ENCODE measurements at places on chromosomes 13 and 19. TPM values are rescaled to one million over a fixed set of nuclear protein-coding genes. Genes with fewer than 3 reads are reported as not detected.

DNA sequence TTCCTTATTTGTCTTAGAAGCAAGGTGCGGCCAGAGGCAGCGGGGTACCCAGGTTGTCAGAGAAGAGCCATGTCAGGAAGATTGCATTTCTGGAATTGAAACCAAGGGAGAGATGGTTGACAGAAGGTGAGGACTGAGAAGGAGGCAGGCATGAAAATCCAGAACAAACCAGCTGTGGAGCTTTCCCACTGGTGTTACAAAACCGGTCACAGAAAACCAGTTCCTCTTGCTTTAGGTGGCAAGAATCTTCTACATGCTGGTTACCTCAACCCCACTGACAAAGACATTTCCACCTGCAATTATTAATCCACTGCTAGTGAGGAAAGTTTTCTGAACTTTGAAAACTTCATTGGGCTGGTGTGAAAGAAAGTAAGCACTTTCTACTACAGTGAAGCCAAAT lies 64.0 kb upstream of the MED4 start:
- no peak for DNase-seq
- H3K36me3 ChIP-seq = no peaks in the 10 kb centered on the region
- no peak overlapping the region for H3K4me3 ChIP-seq
- peaks cover 37% of the 10 kb centered on the region for H3K4me1 ChIP-seq
- H3K27me3 ChIP-seq = no peaks in the 10 kb centered on the region

UBE2L5 gene
- total RNA-seq = not detected

PCSK4 gene
- 4.1 TPM for total RNA-seq

GRCh38 chr13:44278166-44278565 lies 95.5 kb upstream of the SERP2 start:
- H3K4me1 ChIP-seq = peaks cover 12% of the 10 kb centered on the region
- no peaks in the 10 kb centered on the region for H3K36me3 ChIP-seq
- no peak overlapping the region for H3K4me3 ChIP-seq
- H3K27me3 ChIP-seq = no peaks in the 10 kb centered on the region

DNA sequence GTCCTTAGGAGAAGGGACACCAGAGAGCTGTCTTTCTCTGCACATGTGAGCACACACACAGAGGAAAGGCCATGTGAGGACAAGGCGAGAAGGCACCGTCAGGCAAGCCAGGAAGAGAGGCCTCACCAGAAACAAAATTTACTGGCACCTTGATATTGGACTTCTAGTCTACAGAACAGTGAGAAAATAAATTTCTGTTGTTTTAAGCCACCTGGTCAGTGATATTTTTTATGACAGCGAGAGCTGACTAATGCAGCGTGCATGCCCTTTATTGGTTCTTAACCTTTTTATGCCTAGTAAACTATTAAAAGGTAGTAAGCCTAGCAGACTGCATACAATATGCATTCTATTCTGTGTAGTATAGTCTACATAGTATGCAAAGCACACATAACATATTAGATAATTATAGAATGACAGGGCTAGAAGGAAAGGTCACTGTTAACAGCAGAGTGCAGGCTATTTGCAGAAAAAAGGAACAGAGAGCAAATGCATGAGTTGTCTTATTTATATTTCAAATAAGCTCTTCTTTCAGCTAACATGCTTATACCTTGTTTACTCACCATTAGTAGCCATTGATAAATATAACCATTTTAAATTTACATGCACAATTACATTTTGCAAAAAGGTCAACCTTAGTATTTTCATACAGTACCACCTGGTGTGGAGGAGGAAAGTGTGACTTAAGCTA lies 25.2 kb upstream of the KATNAL1 start:
- H3K4me1 ChIP-seq = peaks cover 6% of the 10 kb centered on the region

GRCh38 chr13:49164712-49165111 lies 55.4 kb upstream of the MLNR start:
- peaks cover 37% of the 10 kb centered on the region for H3K36me3 ChIP-seq
- H3K4me1 ChIP-seq = no peaks in the 10 kb centered on the region
- H3K27me3 ChIP-seq = no peaks in the 10 kb centered on the region
- no peak overlapping the region for H3K27ac ChIP-seq
- no peak for DNase-seq
- H3K4me3 ChIP-seq = no peak overlapping the region

NOVA2 gene
- not detected for total RNA-seq

GRCh38 chr13:43335764-43336163 lies 312.4 kb downstream of the DNAJC15 start:
- no peak overlapping the region for H3K4me3 ChIP-seq
- H3K27ac ChIP-seq = no peak overlapping the region
- no peaks in the 10 kb centered on the region for H3K36me3 ChIP-seq
- DNase-seq = no peak
- H3K27me3 ChIP-seq = no peaks in the 10 kb centered on the region

CEACAM5 gene
- not detected for total RNA-seq

GRCh38 chr19:38657633-38658222 lies 10.3 kb downstream of the ACTN4 start:
- no peak overlapping the region for H3K4me3 ChIP-seq
- H3K27ac ChIP-seq = peak overlapping the region; percentile 11
- H3K36me3 ChIP-seq = peaks cover 9% of the 10 kb centered on the region
- peak; percentile 61 for DNase-seq
- peaks cover 82% of the 10 kb centered on the region for H3K4me1 ChIP-seq

DNA sequence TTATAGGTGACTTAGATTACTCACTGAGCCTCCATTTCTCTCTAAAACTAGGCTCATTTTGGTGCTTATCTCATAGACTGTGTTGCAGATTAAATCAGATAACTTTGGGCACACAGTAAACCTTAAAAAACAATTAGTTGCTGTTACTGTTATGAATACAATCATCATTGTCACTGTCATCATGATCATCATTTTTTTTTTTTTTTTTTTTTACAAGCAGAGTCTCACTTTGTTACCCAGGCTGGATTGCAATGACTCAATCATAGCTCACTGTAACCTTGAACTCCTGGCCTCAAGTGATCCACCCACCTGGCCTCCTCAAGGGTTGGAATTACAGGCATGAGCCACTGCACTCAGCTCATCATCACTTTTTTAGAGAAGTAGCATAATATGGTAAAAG lies 60.0 kb downstream of the VWA8 start:
- no peak for DNase-seq
- no peaks in the 10 kb centered on the region for H3K4me1 ChIP-seq
- no peak overlapping the region for H3K4me3 ChIP-seq
- no peak overlapping the region for H3K27ac ChIP-seq
- H3K36me3 ChIP-seq = no peaks in the 10 kb centered on the region
- H3K27me3 ChIP-seq = no peaks in the 10 kb centered on the region

LYL1 gene
- 6.7 TPM for total RNA-seq

RGCC gene
- total RNA-seq = 85.4 TPM

MISP gene
- total RNA-seq = not detected

SMIM44 gene
- not detected for total RNA-seq

PABPC3 gene
- total RNA-seq = 0.21 TPM

GRCh38 chr13:44908266-44908665 lies 81.0 kb downstream of the NUFIP1 start:
- H3K4me1 ChIP-seq = peaks cover 7% of the 10 kb centered on the region
- H3K27ac ChIP-seq = no peak overlapping the region
- DNase-seq = no peak
- no peak overlapping the region for H3K4me3 ChIP-seq
- no peaks in the 10 kb centered on the region for H3K36me3 ChIP-seq

- H3K36me3 ChIP-seq = no peaks in the 10 kb centered on the region
- no peaks in the 10 kb centered on the region for H3K27me3 ChIP-seq
- no peak overlapping the region for H3K4me3 ChIP-seq
- H3K4me1 ChIP-seq = no peaks in the 10 kb centered on the region
- H3K27ac ChIP-seq = no peak overlapping the region
- DNase-seq = no peak
These were observed 1146.3 kb upstream of the MIR17HG start for GRCh38 chr13:90201202-90201601.

GRCh38 chr19:1273263-1274041 lies 1.9 kb upstream of the FAM174C start:
- peak; percentile 28 for DNase-seq
- H3K36me3 ChIP-seq = peaks cover 48% of the 10 kb centered on the region
- H3K27ac ChIP-seq = no peak overlapping the region
- H3K4me1 ChIP-seq = peaks cover 71% of the 10 kb centered on the region
- H3K27me3 ChIP-seq = no peaks in the 10 kb centered on the region
- no peak overlapping the region for H3K4me3 ChIP-seq

- peaks cover 33% of the 10 kb centered on the region for H3K27me3 ChIP-seq
- no peak overlapping the region for H3K27ac ChIP-seq
- DNase-seq = no peak
These were observed 1.3 kb downstream of the IL11 start for GRCh38 chr19:55368701-55369563.

EXOC3L2 gene
- total RNA-seq = 0.23 TPM

GRCh38 chr13:42071672-42072419 lies 23.4 kb downstream of the DGKH start:
- DNase-seq = no peak
- H3K27ac ChIP-seq = no peak overlapping the region
- no peaks in the 10 kb centered on the region for H3K27me3 ChIP-seq
- no peaks in the 10 kb centered on the region for H3K36me3 ChIP-seq
- no peaks in the 10 kb centered on the region for H3K4me1 ChIP-seq

DNA sequence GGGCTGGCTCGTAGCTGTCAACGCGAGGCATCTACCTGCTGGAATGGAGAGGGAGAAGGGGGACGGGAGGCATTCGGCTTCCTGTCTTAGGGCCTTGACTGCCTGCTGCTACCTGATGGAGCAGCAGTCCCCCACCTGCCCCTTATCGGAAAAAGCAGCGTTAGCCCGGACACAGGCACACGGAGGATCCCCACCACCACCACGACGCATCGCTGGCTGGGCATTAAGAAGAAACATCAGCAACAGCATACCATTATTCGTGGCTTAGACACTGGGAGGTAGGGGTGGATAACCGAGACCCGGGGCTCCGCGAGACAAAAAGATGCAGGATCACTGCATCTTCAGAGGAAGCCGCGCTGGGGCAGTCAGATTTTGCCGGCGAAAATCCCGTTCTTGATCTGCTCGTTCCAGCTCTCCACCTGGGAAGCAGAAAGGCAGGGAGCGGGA lies 1.1 kb downstream of the COX6B2 start:
- no peak overlapping the region for H3K27ac ChIP-seq
- H3K36me3 ChIP-seq = no peaks in the 10 kb centered on the region
- H3K4me3 ChIP-seq = peak overlapping the region; percentile 29
- peaks cover 28% of the 10 kb centered on the region for H3K27me3 ChIP-seq
- peak; percentile 33 for DNase-seq
- peaks cover 21% of the 10 kb centered on the region for H3K4me1 ChIP-seq

DNA sequence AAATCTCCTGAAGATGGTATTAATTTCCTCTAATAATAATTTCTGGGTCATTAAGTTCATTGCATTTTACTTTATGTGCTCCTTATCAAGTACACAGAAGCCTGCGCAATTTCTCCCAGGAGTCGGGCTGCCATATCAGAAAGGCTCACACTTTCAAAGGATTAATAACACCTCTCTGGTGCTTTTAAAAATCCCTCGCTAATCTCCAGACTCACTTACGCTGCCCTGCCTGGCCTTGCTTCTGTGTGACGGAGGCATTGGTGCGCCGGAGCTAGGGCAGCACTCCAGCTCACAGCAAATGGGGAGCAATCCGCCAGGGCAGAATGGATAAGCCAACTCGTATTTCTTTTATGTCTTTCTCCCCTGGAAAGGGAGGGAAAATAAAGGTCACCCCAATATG lies 300.8 kb downstream of the EFNB2 start:
- no peak overlapping the region for H3K4me3 ChIP-seq
- H3K36me3 ChIP-seq = no peaks in the 10 kb centered on the region
- H3K27me3 ChIP-seq = no peaks in the 10 kb centered on the region
- no peak overlapping the region for H3K27ac ChIP-seq
- H3K4me1 ChIP-seq = no peaks in the 10 kb centered on the region

DNA sequence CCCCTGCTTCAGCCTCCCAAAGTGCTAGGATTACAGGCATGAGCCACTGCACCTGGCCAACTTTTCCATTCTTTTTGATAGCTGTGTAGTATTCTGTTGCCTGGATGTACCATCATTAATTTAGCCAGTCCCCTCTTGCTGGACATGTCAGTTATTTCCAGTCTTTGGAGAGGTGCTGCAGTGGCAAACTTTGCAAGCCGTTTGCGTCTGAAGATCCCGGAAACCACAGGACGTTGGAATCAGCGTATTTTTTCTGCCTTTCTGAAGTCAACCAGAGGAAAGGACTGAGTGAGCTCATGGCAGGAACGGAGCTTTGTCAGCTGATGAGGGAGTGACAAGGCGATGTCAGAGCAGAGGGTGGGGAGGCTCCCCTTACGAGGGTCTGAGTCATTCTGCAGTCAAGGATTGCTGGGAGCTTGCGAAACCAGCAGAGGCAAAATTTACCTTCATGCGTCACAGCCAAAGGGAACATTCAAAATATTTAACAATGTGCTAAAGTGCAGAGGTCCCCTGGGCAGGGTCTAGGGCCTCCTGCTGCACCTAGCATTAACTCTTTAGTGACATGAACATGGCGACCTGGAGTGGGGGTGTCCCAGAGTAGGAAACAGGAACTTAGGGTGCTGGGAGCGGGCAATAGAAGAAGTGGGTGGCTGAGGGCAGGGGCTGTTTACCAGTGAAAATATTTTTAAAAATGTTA lies 5.6 kb downstream of the C5AR1 start:
- H3K36me3 ChIP-seq = no peaks in the 10 kb centered on the region
- no peak overlapping the region for H3K27ac ChIP-seq
- peak; percentile 25 for DNase-seq
- no peaks in the 10 kb centered on the region for H3K27me3 ChIP-seq
- no peaks in the 10 kb centered on the region for H3K4me1 ChIP-seq
- no peak overlapping the region for H3K4me3 ChIP-seq

DNA sequence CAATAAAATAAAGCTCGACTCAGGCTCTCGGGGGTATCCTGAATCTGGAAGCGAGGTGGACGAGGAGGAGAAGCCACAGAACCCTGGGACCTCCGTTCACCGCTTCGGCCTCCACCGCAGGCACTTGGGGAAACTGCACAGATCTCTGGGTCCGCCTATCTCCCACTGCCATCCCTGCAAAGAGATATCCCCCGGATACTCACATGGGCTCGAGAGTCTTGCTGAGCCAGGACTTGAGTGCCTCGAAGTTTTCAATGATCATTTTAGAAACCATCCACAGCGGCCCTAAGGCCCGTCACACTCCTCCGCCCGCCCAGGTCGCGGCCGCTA lies 589 bp downstream of the RBM26 start:
- DNase-seq = no peak
- no peaks in the 10 kb centered on the region for H3K27me3 ChIP-seq
- peak overlapping the region; percentile 92 for H3K4me3 ChIP-seq

DNA sequence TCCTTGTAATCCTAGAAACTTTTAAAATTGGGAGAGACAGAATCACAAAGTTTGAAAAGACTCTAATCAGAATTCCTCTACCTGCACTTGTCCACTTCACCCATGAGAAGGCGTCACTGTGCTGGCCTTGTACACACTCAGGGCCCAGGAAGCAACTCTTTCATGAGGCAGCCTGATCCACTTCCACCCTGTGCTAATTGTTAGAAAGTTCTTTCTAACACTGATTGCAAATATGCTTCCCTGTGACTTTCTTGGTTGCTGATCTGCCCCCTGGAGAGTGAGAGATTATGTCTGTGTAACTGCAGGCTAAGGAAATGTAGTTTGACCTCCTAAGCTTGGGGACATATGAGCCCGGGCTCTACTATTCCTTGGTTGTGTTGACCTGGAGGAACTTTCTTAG lies 494.6 kb downstream of the MYO16 start:
- no peaks in the 10 kb centered on the region for H3K4me1 ChIP-seq
- no peaks in the 10 kb centered on the region for H3K27me3 ChIP-seq
- no peak overlapping the region for H3K4me3 ChIP-seq
- no peak overlapping the region for H3K27ac ChIP-seq

SYCN gene
- total RNA-seq = not detected

LILRB5 gene
- not detected for total RNA-seq
